ENCODE measurements at places on chromosomes 7 and 10.

- DNase-seq: no peak
Measured at GRCh38 chr10:47023237-47024045, 112.2 kb downstream of the PTPN20 start.

GRCh38 chr7:139526578-139527544, 3.4 kb downstream of the CLEC2L start:
- no peak for DNase-seq

DNA sequence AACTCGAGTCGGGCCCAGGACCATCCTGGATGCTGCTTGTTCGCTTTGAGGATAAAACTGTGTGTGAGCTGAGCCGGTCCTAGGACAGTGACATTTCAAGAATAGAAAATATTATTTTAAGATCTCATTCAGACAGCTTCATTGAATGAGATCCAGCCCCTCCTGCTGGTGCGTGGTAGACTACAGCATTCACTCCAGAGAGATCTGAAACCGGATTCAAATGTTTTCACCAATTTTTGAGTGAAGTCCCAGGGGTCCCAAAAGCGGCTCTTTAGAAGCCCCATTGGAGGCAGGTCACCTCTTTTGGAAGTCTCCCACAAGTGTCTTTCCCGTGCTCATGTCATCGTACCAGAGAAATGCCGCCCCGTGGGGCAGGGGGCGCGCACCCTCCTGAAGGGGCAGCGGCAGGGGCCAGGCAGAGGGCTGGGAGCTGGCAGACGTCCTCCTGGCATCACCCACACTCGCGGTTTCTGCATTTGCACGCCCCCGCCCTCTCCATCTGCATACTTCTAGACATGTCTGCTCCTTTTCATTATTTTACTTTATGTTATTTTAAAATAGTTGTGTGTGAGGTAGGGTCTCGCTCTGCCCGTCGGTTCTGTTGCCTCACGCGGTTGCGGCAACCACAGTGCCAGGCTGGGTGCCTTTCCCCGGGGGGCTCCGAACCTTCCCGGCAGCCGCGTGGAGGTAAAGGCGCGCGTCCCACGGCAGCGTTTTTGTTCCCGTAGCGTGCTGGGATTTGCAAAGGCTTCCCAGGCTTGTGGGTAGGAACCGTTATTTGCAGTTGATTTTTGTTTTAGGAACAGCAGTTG, 52.3 kb upstream of the DPYSL4 start:
- no peak for DNase-seq

GRCh38 chr10:35446439-35446838, 110.1 kb downstream of the CCNY start:
- DNase-seq: no peak

DNA sequence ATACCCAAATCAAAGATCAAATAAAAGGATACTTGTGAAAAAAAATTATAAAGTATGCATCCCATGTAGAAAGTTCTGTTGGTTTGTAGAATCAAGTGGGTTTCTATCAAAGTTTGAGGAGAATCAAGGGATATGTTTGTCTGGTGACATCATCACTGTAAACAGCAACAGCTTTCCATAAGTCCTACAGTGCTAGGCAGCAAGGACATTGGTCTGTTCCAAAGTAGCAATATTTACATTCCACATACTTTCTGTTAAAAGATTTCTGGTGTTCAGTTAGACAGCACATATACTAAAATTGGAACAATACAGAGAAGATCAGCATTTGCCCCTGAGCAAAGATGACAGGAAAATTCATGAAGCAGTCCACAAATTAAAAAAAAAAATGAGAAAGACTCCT, 683.9 kb downstream of the XPNPEP1 start:
- DNase-seq: no peak

- no peak for DNase-seq
Measured at GRCh38 chr7:66221442-66221841, 16.3 kb downstream of the TPST1 start.

GRCh38 chr10:29861811-29862505, 197.4 kb downstream of the JCAD start:
- DNase-seq: no peak

GRCh38 chr7:65988084-65988483, 6.1 kb upstream of the GUSB start:
- DNase-seq: no peak

- peak; percentile 37 for DNase-seq
Measured at GRCh38 chr10:24518981-24519597, 204.6 kb downstream of the ARHGAP21 start.

DNA sequence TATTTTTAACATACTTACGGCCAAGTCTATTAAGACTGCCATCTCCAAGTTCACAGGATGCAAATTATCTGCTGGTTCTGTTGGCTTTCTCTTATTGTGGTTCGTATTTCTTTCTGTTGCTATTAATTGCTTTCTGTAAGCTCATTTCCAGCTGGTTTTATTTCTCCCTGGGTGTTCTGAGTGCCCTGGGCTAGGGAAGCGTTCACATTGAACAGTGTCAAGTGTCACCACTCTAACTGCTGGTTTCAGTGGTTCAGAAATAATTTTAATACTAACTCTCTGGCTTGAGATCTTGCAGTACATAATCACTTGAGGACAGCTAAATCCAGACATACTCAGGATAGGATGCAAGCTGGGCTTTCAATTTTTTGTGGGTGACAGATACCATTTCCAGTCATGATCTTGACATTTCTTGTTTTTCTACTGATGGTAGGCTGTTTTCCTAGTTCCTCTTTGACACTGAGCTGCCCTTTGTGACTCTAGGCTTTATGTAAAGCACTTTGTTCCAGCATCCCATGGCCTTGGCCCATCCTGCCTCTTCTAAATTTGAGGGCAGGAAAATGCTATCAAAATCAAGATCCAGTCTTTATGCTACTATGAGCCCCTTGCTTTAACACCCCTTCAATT, 117.6 kb downstream of the SNX13 start:
- DNase-seq: no peak

- peak; percentile 82 for DNase-seq
Measured at GRCh38 chr10:124741281-124741921, 2.8 kb downstream of the FAM53B start.

GRCh38 chr7:95398155-95398940, 2.2 kb upstream of the PON3 start:
- DNase-seq: no peak

DNA sequence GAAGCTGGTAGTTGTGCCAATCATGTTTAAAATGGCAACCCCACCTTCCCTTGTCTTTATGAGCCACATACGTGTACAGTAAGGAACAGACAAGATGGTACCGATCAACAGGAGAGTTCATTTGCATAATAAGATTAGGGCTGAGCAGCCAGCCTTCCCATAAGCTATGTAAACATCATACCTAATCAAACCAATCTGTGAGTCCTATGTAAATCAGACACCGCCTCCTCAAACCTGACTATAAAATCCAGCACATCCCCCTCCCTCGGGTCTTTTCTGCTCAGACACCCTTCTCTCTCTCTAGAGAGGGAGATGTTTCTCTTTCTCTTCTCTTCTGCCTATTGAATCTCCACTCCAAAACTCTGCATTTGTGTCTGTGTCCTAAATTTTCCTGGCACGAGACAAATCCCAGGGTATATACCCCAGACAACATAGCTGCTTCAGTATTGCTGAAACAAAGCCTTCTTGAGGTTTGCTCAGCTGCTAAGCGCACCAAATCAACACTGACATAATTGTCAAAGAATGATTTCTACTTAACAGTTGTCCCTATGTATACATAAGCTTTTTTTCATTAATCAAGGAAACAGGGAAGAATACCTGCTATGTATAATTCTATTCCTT, 279.2 kb downstream of the THSD7A start:
- no peak for DNase-seq

DNA sequence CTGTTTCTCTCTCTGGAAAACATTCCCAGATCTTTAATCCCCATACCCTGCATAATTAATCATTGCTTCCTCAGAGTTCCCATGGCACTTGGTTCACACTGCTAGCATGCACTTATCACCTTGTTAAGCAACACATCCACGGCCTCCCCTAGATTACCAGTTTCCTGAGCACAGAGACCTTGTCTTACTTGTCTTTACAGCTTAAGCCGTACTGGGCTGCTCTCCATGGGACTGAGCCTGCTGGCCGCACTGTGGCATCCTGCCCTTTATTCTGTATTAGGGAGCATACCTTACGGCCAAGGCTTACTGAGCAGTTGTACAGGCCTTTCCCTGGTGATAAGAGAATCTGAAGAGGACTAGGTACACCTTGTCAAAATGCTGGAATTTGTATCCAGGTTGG, 190.2 kb downstream of the REEP3 start:
- DNase-seq: no peak

DNA sequence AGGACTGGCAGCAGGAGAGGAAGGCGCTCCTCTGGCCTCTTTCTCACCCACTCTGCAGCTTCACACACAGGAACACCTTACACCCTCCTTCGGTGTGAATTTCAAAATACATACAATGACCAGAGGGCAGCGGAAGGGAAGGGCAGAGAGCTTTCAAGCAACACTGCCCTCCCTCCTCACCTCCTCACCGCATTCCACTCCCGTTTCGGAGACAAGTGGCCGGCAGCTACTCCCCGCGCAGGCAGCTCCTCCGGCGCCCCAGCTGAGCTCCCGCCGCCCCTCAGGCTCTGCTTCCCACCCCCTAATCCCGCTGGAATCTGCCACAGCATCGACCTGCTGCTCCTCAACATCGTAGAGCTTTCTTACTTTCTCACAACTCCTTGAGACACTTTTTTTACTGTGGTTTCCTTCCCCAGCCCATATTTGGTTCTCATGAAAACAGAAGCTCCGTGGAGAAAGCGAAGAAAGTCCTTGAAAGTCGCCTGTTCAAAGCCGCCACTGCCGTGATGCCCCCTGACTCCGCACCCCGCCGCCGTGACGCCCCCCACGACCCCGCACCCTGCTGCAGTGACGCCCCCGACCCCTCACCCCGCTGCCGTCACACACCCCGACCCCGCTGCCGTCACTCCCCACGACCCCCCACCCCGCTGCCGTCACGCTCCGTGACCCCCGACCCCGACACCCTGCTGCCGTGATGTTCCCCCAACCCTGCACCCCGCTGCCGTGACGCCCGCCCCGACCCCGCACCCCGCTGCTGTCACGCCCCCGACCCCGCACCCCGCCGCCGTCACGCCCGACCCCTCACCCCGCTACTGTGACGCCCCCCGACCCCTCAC, 14.6 kb upstream of the GPER1 start:
- DNase-seq: no peak

DNA sequence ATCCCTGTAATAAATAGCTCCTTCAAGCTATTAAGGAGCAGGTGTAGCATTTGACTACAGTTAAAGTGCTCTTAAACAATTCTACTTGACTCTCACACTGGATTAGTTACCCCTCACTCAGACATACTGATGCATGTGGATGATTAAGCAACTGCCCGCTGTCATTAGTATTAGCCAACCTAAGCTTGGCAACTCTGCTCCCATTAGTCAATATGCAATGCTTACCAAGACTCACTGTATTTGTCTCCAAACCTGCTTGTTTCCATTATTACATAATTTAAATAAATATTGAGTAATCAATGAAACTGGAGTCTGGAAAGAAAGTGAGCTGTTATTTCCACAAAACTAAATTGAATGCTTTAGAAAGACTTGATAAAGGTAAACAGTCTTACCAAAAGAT, 144.0 kb upstream of the ASAH2 start:
- no peak for DNase-seq

DNA sequence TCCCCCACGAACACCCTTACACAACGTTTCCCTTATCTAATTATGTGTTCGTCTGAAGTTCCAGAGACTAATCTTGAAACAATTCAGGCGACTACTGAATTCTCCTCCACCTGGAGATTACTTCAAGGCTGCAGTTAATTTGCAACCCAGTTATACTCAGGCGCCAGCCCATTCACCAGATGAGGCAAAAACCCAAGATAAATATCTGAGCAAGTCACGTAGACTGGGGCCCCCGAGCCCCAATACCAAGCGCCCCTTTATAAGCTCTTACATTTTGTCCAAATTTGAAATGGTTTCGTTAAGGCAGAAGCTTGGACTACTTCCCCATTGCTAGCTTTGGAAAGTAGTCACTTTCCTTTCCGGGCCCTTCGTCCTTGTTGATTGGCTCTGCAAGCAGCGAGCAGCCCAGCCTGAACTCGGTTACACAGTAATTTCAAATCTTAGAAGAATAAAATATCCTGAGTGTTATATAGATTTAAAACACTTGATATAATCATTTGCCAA, 1.2 kb downstream of the TPK1 start:
- peak; percentile 34 for DNase-seq

GRCh38 chr7:47813620-47814260, 134.5 kb downstream of the PKD1L1 start:
- DNase-seq: no peak

- peak; percentile 52 for DNase-seq
Measured at GRCh38 chr7:23470330-23471105, at the start of gene IGF2BP3. Gene IGF2BP3, minus strand, starts transcription at chr7:23470491. Its CDS starts 381 bp downstream, at chr7:23470110.

DNA sequence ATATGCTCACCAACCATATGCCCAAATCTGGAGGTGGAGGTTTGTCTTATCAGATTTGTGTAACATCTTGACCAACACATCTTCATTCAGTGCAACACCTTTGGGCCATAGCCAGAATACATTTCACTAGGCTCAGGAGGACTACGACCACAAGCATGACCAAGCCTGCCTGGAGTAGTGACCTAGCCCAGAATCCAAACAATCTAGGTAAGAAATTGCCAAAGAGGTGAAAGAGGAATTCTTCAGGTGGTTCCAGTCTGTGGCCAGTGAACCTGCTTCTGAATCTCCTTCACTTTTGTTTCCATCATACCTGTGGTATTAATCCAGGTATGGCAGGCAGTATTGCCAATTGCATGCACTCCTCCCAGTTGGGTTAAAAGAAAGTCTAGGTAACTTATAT, 112.8 kb upstream of the RAB18 start:
- DNase-seq: no peak

DNA sequence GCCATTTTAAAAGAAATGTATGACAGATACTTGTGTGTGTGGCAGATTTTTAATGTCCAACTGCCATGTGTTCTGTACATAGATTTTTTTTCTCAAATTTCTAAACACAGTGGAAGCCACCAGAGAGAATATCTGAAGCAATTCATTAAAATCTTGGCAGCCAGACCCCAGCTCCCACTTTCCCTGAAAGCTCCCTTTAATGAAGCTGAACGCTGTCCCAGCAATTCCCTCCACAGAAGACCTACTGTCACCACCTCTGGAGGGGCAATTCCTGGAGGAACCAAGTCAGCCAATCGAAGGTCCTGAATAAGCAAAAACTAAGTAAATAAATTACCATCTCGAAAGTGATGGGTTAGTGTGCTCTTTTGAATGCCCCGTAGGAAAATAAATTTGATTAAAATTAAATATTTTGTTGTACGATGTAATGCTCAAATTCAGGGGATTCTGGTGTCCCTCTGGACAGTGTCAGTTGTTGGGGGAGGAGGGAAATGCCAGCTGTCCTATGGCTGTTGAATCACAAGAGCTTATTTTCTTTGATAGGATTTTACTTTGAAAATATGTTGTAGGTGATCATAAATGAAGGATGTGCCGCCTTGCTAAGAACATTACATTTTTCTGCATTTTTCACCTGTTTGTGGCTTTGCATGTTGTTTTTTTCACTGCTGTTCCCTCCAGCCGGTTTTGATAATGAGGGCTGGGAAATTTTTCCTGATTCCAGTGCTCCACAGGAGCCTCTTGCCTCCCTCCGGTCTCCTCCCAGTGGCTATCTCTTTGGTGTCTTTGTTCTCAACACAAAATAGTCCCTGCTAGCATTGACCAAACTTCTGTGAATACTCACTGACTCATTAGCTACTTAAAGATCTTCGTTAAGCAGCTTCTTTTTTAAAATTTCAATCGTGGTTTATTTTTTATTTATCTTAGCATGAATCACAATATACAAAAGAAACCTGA, 9.2 kb upstream of the GSAP start:
- no peak for DNase-seq
